ENCODE measurements at places on chromosomes 7 and 10.
A peak's percentile ranks its signal among the peaks of the same experiment; 100 is the strongest.

GRCh38 chr7:155931396-155932085 is 119.3 kb upstream of the SHH start:
- DNase-seq: no peak

DNA sequence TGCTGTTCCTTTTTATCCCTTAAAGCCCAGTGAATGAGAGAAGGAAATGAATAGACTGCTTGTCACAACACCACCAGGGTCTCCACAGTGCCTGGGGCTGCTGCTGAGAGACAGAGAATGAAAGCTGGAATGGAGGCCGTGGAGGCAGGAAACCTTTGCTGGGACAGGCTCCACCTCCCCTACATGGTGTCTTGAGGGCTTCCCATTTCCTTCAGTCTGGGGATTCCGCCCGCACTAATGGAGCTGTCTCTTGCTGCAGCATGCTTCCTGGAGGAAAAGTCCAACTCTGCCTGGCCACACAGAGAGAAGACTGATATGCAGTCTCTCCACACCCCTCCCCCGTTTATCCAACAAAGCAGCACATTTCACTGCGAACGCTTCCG is 54.5 kb downstream of the LRRC4 start:
- no peak for DNase-seq

DNA sequence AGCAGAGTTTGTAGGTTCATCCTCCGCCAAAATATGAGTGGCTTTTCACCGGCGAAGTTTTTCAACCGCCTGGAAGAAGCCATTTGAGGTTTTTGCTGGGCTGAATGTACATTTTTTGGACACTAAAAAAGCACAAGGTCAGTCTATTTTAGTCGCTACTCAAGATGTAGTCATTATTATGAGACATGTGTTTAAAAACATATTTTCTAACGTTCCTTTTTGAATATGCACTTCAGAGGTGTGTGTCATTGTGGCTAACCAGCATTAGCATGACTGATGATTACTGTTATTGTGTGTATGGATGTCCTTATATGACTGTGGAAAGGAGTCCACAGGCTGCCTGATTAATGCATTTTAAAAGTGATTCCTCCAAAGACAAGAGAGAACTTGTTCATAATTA is 605.4 kb downstream of the INHBA start:
- no peak for DNase-seq

GRCh38 chr10:35041502-35041879 is 48.6 kb downstream of the CUL2 start:
- DNase-seq: no peak

- peak; percentile 5 for DNase-seq
Measured at GRCh38 chr10:34732926-34733325, 82.2 kb downstream of the PARD3 start.

DNA sequence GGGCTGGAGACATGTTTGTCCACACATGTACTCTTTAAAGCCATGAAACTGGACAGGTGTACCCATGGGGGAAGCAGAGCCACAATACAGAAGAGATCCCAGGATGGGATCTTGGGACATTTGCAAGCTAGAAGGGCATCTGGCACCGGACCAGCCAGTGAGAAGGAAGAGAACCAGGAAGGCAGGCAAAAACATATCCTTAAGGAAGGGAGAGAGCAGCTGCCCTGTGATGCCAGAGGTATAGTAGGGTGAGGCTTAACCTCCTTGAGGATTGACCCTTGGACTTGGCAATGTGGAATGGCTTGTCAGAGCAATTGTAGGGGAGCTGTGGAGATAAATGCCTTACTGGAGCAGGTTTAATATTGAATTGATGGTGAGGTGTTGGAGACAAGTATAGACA is 17.9 kb upstream of the SUV39H2 start:
- DNase-seq: no peak

- DNase-seq: no peak
Measured at GRCh38 chr7:48154792-48155413, 16.4 kb upstream of the ABCA13 start.

- no peak for DNase-seq
Measured at GRCh38 chr7:142371586-142372377, 113.9 kb upstream of the PRSS58 start.

- no peak for DNase-seq
Measured at GRCh38 chr10:17122052-17122451, 7.6 kb downstream of the CUBN start.

DNA sequence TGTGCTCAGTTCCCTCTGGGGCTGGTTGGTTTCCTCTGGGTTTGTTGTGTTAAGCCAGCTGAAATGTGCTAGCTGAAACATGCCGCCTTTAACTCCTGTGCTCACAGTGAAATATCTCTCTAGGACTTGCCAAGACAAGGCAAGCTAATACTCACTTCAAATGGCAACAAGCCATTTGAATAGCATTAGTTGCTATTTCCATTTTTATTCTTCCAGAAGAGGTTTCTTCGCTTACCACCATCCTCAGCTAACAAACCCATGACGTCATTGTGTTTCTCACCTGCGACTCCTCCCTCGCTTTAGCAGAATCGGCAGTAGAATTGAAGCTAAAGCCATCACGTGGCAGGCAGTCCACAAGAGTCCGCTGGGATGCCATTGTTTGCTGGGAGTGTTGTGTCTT is 61.3 kb downstream of the ZNF22 start:
- no peak for DNase-seq

- no peak for DNase-seq
Measured at GRCh38 chr7:79730971-79731370, 277.5 kb upstream of the MAGI2 start.

DNA sequence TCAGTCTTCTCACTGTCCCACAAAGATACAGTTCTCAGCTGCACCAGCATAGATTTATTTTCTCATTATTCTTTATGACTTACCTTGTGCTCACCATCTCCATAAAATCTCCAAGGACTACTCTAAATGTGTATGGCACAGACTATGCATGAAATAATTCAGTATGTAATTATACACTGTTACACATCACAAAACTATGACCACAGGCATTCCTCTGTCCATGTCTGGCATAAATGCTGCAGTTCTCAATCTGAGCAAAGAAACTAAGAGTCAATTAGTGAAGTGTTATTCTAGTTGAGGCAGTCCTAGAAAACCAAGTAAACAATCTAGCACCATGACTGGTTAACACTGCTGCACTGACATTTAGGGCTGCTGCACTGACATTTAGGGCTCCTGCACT is 2.7 kb downstream of the CYCS start:
- no peak for DNase-seq

- peak; percentile 35 for DNase-seq
Measured at GRCh38 chr7:29113384-29114102, 32.8 kb downstream of the CPVL start.

GRCh38 chr7:27202018-27202861 is 2.3 kb upstream of the HOXA13 start:
- DNase-seq: no peak

DNA sequence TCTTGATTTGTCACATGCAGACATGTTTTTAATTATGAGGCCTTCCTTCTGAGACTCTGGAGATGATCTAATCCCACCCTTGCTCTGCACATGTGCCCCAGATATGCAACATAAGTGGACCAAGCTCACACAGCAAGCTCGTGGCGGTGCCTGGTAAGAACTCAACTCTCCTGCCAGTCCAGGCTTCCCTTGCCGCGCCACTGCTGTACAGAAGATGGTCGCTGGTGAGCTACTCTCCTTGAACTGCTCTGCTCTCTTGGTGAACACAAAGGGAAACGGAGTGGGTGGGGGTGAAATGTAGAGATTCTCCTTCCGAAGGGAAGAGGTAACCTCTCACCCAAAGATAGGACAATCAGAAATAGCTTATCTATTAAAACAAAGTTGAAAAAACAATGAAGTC is 25.7 kb downstream of the MYOF start:
- no peak for DNase-seq

DNA sequence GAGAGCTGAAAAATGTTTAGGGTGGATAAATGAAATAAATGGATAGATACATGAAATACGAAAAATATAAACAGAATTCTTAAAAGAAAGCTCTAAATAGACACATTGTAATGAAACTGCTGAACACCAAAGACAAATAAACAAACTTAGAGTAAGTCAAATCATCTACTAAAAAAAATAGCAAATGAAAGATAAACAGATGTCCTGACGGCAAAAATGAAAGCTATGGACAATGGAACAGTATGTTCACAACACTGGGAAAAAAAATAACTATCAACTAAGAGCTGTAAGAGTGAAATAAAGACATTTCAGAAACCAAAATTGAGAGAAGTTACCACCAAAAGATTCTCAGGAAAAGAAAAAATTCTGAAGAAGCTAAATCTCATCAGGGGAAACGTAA is 106.1 kb downstream of the SGMS1 start:
- no peak for DNase-seq

DNA sequence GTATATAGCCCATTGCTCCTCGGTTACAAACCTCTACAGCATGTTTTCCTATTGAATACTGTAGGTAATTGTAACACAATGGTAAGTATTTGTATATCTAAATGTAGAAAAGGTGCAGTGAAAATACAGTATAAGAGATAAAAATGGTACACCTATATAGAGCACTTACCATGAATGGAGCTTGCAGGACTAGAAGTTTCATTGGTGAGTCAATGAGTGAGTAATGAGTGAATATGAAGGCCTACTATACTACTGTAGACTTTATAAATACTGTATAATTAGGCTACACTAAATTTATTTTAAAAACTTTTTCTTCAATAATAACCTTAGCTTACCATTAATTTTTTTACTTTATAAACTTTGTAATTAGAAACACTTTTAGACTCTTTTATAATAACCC is 239.7 kb downstream of the CDK14 start:
- no peak for DNase-seq

DNA sequence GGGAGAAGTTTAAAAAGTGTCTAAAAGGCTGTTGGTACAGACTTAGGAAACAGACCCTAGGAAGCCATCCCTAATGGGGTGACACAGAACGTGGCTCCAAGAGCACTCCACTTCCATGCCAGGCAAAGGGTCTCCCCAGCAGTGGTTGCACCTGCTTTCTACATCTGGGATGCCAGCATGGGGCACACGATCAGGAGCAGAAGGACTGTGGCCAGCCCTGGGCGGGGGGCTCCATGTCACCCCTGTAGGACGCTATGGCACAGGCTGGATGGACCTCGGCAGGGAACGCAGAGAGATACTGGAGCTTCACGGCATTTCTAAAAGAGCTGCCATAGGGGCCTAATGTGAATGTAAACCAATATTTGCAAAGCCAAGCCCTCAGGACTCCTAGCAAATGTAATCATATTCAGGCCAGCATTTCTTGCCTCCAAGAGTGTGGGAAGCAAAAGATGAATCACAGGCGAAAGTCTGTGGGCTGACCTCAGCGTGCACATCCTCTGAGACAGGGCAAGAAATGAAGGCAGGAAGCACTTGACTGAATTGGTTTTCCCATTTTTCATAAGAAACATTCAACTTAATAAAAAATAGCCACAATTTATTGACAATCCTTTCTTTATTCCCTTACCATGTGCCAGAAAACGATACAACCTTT is 93.9 kb downstream of the ATXN7L1 start:
- no peak for DNase-seq

GRCh38 chr10:49300140-49300974 is 1.4 kb downstream of the C10orf71 start:
- DNase-seq: no peak

DNA sequence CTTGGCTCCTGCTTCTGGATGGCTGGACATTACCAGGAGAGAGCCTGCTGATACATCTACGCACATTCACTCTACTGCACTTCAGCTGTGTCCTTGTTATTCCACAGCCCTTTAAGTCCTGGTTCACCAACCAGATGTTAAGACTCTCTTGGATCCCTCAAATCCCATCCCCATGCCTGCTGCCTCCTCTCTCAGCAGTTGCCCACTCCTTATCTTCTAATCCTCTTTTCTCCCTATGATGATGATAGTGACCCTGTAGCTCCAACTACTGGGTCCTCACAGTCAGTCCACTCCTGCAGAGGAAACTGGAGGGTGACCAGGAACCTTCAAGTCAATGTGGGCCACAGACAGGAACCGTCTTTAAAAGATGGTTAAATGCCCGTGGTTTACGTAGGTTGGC is 96.3 kb upstream of the PDCD4 start:
- no peak for DNase-seq

GRCh38 chr7:150871601-150872000 is 19.3 kb downstream of the AOC1 start:
- DNase-seq: no peak

DNA sequence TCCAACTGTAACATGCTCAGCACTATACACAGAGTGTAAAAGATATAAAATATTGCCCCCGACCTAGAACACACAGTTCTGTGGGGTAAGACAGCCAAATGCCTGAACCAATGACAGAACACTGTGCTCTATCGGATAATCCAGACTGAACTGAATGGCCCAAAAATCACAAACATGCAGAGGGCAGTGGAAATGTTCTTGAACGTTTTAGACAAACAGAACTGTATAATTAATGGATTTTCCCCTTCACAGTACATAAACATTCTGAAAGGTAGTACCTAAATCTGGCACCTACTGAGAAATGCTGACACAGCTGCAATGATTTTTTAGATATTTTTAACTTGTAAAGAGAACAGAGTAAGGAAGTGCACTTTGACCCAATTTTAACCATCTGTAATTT is 33.4 kb downstream of the PARD3 start:
- no peak for DNase-seq

DNA sequence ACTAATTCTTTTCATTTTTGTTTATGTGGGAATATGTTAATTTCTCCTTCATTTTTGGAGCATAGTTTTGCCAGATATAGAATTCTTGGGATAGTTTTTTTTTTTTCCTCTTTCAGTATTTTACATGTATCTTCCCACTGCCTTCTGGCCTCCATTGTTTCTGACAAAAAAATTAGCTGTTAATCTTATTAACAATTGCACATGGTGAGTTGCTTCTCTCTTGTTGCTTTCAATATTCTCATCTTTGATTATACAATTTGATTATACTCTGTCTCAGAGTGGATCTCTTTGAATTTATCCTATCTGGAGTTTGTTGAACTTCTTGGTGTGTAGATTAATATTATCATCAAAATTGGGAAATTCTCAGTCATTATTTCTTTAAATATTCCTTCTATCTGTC is 41.4 kb upstream of the HABP2 start:
- no peak for DNase-seq
